ENCODE measurements at places on chromosomes 2 and 18. TPM values are rescaled to one million over a fixed set of nuclear protein-coding genes. Genes with fewer than 3 reads are reported as not detected.

CD207 gene
- not detected for total RNA-seq

GALNT5 gene
- not detected for total RNA-seq

OBSL1 gene
- total RNA-seq = not detected

SIX3 gene
- not detected for total RNA-seq
